Cerebellum (tissue), 4 donors: ENCODE measurements at places on chromosomes 16 and 17.

- no peak for DNase-seq
Observed at GRCh38 chr17:37447641-37448040, 41.0 kb downstream of the TADA2A start.

- no peak for DNase-seq
Observed at GRCh38 chr16:19479302-19479721, 42.6 kb downstream of the GDE1 start.

GRCh38 chr16:69084289-69084688 lies 21.2 kb upstream of the HAS3 start:
- DNase-seq: no peak

DNA sequence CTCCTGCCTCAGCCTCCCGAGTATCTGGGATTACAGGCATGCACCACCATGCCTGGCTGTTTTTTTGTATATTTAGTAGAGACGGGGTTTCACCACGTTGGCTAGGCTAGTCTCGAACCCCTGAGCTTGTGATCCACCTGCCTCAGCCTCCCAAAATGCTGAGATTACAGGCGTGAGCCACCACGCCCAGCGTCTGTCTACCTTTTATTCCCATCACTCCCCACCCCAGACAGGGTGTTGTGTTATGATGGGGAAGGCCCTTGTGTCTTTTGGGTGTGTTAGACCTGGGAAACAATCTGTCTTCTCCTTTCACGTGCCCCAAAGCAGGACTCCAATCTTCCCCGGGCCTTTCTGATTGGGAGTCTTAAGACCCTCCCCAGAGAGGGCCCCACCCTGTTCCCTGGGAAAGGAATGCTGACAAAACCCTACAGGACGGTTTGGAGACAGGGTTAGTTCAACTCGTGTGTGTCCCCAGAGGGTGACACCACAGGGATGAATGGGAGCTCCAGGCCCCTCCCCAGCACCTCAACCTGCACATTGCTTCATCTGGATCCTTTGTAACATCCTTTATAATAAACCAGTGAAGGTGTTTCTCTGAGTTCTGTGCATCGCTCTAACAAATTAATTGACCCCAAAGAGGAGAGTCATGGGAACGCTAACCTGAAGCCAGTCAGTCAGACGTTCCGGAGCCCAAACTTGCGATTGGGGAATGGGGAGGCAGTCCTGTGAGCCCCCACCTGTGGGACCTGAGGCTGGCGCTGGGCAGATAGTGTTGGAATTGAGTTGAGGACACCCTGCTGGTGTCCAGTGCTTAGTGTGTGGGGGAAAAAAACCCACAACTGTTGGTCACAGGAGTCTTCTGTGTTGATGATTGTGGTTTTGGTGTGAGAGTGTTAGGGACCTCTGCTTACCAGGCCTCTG lies 3.2 kb upstream of the ELOB start:
- DNase-seq: no peak
